ENCODE measurements at places on chromosomes 7 and 10.

DNA sequence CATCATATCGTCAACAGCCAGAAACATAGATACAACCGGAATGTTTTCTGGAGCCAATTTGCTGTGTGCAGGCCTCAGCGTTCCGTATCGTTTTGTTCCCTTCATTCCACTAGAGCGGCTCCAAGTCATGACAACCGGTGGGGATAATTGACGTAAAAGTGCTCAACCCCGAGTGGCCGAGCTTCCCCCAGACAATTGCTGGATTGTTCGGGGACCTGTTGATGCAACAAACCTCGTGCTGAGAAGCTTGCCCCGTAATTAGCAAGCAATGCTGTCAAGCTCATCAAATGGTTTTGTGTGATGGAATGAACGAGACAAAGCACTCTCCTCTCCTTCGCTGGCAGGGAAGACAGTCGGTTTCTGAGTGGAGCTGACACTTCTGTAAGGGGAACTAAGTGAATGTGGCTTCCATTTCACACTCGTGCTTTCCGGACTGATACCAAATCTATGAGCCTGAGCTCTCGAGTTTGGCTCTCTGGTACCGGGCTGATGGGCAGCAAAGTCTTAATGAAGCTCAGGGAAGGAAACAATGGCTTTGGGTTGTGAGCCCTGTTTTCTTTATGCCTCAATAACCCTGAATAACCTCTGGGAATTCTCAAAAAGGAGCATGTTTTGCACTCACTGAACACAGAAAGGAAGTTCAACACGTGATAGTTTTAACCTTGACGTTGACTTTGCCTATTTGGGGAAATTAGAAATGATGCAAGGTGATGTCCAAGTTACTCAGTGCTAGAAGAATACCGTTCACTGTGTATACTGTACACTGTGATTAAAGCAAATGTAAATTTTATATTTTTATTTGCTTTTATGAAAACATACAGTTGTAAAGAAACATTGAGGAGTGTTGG, 220.5 kb downstream of the BAMBI start:
- DNase-seq, result no peak

- no peak for DNase-seq
Observed at GRCh38 chr10:580778-581177, 108.7 kb downstream of the DIP2C start.

DNA sequence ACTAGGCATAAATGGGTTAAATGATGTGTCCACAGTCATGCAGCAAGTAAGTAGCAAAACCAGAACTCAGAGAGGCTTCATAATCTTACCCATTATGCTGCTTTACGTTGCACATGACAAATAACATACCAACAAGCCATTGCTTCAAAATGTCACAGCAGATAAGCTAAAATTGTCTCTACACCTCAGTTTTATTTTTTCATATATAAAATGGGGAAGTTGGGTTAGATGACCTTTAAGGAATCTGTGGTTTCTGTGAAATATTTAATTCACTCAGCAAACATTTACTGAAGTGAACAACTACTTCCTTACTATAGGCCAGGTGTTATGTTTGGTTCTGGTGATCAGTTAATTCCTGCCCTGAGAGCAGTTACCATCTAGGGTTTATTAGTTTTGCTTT, 2.2 kb upstream of the ASCC1 start:
- no peak for DNase-seq

DNA sequence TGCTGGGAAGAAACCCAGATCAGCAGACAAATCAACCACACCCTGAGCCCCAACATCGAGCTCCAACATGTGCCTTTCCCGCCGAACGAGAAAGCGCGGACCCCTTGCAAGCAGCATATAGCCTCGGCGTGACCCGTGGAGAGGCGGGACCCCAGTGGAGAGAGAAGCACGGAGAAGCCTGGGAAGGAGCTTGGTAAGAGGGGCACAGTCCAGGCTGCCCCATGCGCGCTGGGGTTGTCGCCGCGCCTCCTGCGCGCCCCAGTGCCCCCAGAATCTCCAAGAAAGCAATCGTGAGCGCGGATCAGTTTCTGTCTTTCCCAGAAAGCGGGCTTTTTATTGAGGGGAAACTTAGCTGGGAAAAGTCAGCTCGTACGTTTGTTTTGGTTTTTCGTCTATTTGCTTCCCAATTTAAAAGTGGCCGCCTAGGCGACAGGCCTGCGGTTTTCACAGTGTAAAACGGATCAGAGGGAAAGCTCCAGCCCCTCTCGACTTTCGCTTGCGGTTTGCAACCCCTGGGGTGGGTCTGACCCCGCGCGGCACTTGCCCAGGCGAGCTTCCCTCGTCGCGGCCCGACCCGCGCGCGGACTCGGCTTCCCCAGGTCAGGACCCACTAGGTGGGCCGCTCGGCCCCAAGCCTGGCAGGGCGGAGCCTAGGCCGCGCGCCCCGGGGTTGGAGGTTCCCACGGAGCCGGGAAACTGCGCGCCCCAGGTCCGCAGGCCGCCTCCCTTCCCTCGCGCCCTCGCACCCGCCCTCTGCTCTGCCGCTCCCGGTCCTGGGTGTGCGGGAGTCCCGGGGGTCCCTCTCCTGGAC, 31.1 kb downstream of the SKIDA1 start:
- DNase-seq, result no peak

DNA sequence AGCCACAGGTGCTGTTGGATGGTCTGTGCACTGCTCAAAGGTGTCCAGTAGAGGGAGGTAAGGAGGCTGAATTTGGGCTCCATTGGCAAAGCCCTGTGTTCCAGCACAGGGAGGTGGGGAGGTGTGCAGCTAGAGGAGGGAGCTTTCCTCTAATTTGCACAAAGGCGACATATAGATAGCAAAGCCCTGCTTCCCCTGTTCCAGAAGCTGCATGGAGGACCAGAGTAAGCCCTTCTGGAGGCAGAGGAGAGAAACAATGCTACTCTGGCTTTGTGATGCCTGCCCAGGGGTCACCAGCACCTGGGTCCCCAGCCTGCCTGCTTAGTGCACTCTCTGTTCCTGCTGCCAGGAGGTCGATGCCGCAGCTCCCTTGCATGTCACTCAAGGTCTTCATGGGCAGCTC, 3.4 kb upstream of the ARHGAP22 start:
- peak; percentile 31 for DNase-seq

All from stimulated activated CD4-positive, alpha-beta T cell treated with anti-CD3 and anti-CD28 coated beads, Interleukin-12 subunit alpha, Interleukin-12 subunit beta, amount 100 ng/mL, for 24 hours (primary cell).